ENCODE measurements at places on chromosomes 4 and X.

DNA sequence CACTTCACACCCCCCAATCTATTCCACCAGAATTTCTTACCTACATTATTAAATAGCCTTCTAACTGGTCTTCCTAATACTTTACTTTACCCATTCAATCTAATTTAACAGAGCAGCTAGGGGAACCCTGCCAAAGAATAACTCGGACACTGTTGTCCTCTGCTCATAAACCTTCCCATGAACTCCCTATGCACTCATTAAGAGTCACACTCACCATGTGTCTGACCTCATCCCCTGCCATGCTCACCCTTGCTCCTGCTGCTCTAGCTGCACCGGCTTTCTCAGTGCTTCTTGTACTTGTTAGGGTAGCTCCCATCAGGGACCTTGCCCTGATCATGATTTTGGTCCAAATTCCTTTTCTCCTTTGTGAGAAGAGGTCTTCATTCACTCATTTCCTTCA is 54.6 kb upstream of the GUCY1A1 start:
- no peak for DNase-seq

- DNase-seq, result no peak
Observed at GRCh38 chr4:8756816-8757215, 114.8 kb downstream of the HMX1 start.

DNA sequence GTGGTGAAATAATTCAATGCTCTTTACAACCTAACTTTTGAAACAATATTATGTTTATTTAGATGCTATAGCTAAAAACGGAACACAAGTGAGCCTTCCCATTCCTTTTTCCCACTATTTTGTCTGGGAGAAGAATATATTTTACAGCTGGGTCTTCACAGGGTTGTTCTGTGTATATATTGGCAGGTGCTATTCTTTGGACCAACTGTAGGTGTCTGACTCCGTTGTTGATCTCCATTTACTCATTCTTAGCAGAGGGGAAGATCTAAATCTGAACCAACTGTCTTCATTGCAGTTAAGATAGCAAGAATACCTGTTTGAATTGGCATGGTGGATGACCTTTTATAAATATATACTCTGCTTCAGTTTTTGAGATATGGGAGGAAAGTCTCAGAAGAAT is 257.4 kb downstream of the CFAP299 start:
- DNase-seq, result no peak

GRCh38 chr4:144213371-144213770 is 72.9 kb upstream of the GYPA start:
- no peak for DNase-seq

DNA sequence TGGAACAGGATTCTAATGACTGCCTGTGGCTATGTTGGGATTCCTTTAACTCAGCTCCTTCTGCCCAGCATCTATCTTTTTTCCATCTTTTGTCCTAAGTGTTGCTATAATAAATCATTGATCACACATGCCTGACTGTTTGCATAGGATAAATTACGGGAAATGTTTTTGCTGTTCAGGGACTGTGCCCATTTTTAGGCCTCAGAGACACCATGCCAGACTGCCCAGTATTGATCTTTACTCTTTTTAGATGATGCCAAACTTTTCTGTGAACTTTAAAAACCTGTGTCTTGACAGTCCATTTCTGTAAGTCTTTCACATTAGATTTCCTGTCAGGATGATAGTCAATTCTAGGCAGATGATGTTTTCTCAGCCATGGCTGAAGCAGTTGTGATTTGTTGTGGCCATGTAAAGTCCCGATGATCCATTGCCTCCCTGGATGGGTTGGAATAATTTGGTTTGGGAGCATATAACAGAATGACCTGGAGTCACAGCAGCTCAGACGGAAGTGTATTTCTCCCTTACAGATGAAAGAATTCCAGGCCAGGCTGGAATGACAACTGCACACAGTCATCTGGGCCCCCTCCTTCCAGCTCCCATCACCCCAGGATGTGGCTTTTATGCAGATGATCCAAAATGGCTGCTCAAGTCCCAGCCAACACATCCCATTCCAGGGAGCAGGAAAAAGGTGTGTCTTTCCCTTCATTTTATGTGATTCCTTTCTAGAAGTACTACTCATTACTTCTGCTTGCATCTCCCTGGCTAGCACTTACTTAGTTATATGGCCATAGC is 3.4 kb downstream of the HTT-AS start:
- no peak for DNase-seq

GRCh38 chr4:166386491-166387360 is 513.7 kb downstream of the TLL1 start:
- no peak for DNase-seq

DNA sequence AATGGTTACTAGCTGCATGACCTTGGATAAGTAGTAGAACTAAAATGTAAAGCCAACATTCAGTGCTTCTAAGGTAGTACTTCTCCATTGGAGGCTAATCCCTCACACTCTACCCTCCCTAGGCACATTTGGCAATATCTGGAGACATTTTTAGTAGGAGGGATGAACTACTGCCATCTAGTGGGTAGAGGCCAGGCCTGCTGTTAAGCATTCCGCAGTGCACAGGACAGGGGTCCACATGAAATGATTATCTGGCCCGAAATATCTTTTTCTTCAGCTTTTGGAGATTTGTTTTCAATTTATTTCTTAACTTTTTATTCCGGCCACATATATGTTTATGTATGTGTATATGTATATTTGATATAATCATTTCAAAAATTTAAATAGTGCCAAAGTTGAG is 36.0 kb upstream of the SPANXC start:
- DNase-seq, result no peak

GRCh38 chrX:119687661-119688413 is 5.1 kb downstream of the SEPTIN6 start:
- DNase-seq, result no peak

- DNase-seq, result no peak
Observed at GRCh38 chr4:10020106-10020505, 1.2 kb downstream of the SLC2A9 start.

GRCh38 chr4:183434666-183435190 is 9.7 kb upstream of the CDKN2AIP start:
- no peak for DNase-seq

GRCh38 chr4:80495865-80496264 is 160.3 kb downstream of the CFAP299 start:
- DNase-seq, result no peak

GRCh38 chrX:153669174-153669890 is 4.3 kb downstream of the PNCK start:
- DNase-seq, result no peak

- DNase-seq, result peak; percentile 44
Observed at GRCh38 chrX:103215425-103215991, 600 bp downstream of the BEX4 start.

DNA sequence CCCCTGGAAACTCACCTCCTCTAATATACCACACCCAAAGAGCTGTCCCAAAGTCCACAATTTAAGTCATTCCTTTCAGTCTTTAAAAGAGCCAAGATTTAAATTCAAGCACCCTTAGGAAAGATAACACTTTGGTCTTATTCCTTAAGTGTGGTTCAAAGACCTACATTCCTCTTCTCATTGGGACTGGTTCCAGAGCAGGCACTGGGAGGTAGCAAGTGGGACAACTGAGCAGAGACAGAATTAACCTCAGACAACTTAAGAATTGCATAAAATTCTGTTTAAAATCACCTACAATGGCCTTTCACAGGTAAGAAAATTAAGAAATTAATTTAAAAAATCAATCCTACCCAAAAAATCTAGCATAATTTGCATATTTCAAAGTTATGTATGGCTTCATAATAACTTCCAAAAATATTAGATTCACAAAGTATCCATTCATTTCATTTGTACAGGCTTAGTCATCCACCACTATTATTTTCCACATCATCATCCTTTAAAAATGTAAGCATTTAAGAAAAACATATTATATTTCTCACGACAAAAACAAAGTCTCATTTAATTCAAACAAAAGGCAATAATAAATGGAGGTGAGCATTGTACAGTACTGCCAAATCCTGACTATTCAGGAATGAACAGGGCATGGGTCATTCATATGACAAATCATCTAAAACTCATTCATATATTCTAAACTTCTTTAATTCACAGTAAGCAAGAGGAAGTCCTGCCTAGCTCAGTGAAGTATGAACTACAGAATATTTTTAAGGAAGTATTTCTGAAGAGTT is 13.6 kb downstream of the PRSS12 start:
- no peak for DNase-seq

- DNase-seq, result no peak
Observed at GRCh38 chr4:69066945-69067344, 29.3 kb upstream of the UGT2B7 start.

DNA sequence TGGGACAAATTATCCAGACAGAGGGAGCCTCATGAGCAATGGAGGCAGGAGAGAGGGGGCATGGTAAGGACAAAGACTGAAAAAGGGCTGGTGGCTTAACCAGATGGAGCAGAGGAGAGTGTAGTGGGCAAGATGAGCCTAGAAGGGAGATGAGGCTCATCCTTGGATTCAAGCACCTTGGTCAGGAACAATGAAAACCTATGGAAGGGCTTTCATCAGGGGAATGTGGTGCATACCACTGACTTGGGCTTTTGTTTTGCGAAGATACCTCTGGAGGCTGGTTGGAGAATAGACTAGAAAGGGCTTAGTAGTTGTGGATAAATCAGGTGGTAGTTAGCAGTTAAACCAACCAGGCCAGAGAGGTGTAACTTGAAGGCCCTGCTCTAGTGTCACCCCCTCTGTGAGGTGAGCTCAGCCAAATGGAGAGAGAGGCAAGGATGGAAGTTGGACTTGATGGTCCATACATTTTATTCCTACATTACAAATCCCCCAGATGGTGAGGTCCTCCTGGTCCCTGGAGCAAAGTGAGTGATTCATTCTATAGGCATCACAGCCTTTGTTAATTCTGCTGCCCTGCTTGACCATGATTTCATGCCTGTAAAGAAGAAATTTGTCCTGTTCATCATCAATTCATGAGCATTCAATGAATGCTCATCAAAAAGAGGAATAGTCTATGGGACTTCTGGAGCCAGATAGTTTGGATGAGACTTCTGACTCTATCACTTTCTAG is 264.8 kb upstream of the IGFBP7 start:
- DNase-seq, result no peak

DNA sequence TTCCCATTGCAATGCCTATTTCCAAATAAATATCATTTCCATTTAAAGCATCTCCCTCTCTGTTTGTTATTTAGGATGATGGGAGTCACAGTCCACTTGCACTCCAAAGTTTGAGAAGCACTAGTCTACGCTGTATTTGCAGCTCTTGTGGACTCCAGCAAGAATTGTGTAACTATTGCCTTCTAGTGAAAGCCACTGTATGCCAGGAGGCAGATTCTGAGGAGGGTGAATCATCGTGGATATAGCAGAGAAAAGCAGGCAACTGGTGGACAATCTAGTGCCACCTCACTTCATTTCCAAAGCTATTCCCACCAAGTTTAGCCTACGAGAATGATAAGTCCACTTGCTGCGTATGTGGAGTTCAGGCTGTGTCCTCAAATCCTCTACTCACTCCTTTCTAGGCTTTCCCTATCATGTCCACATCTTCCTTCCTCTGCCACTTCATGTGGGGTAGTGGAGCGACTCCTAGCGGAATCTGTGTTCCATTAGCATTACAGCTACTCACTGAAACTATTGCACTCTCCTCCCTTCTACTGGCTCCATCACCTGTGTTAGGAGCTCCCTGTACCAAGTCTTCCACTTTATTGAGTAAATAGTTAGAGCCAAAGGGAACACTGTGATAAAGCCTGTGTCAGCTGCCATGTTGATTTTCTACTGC is 501.8 kb upstream of the GALNT7 start:
- no peak for DNase-seq

DNA sequence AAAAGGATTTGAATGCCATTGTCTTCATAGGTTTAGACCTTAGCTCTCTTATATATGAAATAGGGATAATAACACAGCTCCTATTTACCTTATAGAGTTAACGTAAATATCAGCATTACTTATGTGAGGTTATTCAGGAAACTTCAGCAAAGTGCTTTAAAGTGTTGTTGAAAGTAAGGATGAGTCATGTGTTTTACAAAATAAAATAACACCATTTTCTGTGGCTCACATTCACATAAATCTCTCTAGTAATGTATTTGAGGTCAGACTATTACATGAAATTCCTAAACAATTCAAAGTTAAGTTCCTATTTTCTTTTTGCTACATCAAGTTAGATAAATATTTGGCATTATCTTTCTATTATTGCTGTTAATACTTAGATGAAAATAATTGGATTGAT is 2.9 kb downstream of the GNRHR start:
- DNase-seq, result no peak

DNA sequence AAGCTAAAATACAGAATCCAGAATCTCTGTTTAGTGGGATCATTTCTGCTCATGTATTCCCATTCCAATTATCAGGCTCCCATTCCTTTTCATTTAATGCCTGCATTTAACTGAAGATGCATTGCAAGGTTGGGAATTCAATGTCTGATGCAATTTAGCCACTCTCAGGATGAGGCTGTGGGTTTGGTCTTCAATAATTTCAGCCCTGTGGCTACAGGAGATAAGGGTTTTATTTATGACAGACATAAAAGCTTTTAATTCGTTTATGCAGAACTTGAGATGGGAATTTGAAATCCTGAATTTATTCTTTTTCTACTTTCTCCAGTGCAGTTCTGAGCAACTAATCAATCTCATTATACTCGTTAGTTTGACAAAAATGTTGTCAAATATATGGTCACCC is 1225.9 kb downstream of the PCDH18 start:
- no peak for DNase-seq

DNA sequence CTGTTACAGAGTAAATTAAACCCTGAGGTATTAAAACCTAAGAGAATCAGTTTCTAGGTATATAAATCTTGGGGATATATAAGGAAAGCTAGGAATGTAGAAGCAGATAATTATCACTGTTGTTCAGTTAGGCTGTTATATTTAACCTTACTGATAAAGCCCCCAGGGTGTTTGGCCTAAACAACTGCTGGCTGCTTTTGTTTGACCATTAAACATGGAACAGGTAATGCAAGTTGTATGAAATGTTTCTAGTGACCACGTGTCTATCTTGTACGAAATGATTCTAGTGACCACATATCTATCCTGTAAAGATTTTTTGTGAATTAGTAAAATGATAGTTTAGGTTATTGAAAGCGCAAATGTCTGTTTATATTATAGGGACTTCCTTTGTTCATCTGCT is 52.6 kb downstream of the SGMS2 start:
- no peak for DNase-seq

GRCh38 chr4:80182237-80182866 is 15.0 kb upstream of the PRDM8 start:
- DNase-seq, result no peak

DNA sequence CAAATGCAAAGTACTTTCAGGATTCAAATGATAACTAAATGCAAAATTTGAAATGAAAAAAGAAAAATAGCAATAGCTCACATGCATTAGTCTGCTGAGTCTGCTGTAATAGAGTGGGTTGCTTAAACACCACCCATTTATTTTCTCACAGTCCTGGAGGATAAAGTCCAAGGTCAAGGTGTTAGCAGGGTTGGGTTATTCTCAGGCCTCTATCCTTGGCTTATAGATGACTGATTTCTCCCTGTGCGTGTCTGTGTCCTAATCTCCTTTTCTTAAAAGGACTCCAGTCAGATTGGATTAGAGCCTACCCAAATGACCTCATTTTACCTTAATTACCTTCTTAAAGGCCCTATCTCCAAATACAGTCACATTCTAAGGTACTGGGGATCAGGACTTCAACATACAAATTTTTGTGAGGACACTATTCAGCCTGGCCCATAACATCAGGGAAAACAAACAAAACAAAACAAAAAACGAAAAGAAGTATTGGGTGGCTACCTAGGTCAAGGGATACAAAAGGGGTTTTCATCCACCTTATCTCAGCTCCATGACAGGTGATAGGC is 6.3 kb upstream of the TBL1X start:
- no peak for DNase-seq

- DNase-seq, result no peak
Observed at GRCh38 chr4:921830-922331, 10.2 kb downstream of the GAK start.
